ENCODE measurements at places on chromosomes 4 and X.

GRCh38 chrX:50211510-50211909, 6.9 kb downstream of the CCNB3 start:
- no peak for DNase-seq

- no peak for DNase-seq
Observed at GRCh38 chrX:40809210-40809609, 73.9 kb upstream of the MED14 start.

DNA sequence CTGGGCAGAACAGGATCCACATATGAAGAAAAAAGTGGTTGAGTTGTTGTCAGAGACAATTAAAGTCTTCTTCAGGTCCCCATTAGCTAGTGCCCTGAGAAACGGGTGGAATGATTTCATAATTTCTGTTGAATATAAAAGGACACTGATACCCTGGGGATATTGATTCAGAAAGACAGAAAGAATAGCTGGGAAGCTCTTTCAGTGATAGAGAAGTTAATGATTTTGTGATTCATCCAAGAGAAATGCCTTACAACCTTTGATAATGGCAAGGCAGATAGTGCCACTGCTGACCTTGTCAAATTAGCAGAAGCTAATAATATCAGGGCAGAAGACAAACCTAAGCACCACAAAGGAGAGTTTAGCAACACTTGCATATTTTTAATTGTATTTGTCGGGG, 37.9 kb downstream of the UNC5C start:
- DNase-seq = no peak

- no peak for DNase-seq
Observed at GRCh38 chrX:27463187-27463586, at the start of gene PPP4R3C. Gene PPP4R3C (minus strand): TSS chrX:27463341. CDS start chrX:27463296, 45 bp downstream.

GRCh38 chr4:4857001-4857808, 2.3 kb upstream of the MSX1 start:
- DNase-seq = no peak

- DNase-seq = no peak
Observed at GRCh38 chrX:3066555-3066954, 25.3 kb downstream of the ARSF start.

GRCh38 chr4:8647626-8648025, 55.1 kb downstream of the CPZ start:
- no peak for DNase-seq

- no peak for DNase-seq
Observed at GRCh38 chr4:25792200-25792791, 70.5 kb downstream of the SEL1L3 start.

- DNase-seq = no peak
Observed at GRCh38 chr4:181504924-181505323, 738.3 kb upstream of the TENM3 start.

DNA sequence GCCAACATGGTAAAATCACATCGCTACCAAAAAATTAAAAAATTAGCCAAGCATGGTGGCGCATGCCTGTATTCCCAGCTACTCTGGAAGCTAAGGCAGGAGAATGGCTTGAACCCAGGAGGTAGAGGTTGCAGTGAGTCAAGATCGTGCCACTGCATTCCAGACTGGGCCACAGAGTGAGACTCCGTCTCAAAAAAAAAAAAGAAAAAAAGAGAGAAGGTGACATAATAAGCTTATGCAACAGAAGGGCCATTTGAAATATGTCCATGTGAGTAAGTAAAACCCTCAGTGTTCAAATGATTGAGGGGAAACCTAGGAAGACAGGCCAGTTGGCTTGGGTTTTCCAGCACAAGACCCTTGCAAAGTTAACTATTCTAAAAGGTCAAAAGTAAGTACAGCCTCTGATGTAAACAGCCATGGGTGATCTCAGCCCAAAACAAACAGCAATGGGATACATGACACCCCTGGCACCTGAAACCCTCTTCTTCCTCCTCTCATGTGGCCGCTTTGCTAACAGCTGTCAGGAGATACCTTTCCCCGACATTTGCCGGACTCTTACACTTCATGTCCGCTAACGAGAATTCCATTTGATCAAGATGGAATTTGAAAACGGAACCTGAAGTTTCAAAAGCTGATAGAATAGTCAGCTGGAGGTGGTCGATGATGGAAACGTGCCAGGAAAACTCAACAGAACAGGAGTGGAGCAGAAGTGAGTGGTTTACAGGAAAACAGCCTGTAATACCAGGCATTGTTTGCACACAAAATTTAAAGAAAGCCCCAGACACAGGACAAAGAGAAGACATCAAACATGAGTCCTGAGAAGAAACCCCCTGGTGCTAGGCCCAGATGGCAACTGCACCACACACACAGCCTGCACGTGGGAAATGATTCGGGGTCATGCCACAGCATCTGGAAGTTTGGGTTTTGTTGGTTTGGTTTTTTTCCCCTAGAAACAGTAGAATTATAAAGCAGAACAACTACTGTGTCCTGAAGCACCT, 93.0 kb upstream of the STS start:
- DNase-seq = no peak

DNA sequence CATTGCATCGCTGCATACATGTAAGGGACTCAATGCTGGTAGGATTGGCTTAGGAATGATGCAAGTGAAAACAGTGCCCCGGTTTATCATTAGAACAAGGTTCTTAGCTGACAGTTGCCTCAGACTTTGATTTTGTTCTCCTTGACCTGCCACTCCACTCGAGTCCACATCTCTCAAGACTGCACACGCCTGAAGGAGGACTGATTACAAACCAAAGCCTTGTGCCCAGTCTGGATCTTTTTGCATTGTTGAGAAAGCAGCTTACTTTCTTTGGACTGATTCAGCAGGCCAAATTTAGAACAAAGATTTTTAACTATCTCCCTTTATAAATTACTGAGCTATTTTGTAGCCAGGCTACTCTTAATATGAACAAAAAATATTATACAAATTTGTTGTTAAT, 125.6 kb downstream of the PTTG2 start:
- no peak for DNase-seq

- no peak for DNase-seq
Observed at GRCh38 chrX:110600745-110601310, 194.8 kb downstream of the CHRDL1 start.
